Breast epithelium (tissue), 4 donors: ENCODE measurements at places on chromosomes 1 and 21. TPM values are rescaled to one million over a fixed set of nuclear protein-coding genes. Genes with fewer than 3 reads are reported as not detected.
A peak's percentile ranks its signal among the peaks of the same experiment; 100 is the strongest.

Gene OR2AK2
- total RNA-seq = not detected

Gene MOB3C
- 10.5 TPM for total RNA-seq

Gene SLC25A44
- 23.7 TPM for total RNA-seq

Gene RAP1GAP
- total RNA-seq = 7.2 TPM

Gene C8B
- not detected for total RNA-seq

Gene C1orf141
- not detected for total RNA-seq

Gene KRTAP19-3
- total RNA-seq = not detected

Gene CIART
- total RNA-seq = 7.4 TPM

Gene SLC45A1
- 3.6 TPM for total RNA-seq

- DNase-seq = no peak
- H3K27me3 ChIP-seq = no peaks in the 10 kb centered on the region
- H3K36me3 ChIP-seq = no peaks in the 10 kb centered on the region
- H3K4me3 ChIP-seq = no peak overlapping the region
- no peak overlapping the region for H3K27ac ChIP-seq
Observed at GRCh38 chr21:41010101-41010435, 157.9 kb upstream of the BACE2 start.

- H3K27ac ChIP-seq = no peak overlapping the region
- no peak for DNase-seq
- H3K4me1 ChIP-seq = no peaks in the 10 kb centered on the region
- H3K36me3 ChIP-seq = no peaks in the 10 kb centered on the region
Observed at GRCh38 chr1:63087966-63088365, 234.4 kb upstream of the FOXD3 start.

DNA sequence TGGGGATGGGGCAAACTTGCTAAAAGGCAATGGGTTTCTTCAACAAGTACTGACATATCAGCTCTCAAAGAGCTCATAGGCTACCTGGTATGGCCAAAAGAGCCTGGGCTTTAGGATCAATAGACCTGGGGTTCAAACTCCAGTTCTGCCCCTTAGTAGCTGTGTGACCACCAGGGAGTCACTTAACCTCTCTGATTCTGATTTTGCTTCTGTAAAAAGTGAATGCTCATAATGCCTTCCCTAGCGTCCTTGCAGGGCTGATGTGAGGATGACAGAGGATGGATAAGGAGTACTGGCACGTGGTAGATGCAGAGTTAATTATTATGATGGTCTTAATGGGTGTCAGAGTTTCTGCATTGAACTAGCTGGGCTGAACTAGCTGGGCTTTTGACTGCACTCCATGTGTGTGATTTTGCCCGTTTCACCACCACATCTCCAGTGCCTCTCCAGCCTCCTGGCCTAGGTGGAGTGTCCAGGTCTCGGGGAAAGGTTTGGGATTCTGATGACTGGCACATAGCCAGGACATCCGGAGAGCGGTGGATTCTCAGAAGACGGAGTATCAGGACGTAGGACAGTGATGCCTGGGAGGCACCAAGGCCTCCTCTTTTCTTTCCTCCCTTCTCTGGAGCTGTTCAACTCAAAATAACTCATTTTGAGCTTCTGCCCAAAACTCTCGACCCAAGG is 15.2 kb downstream of the DISP3 start:
- DNase-seq = no peak
- no peaks in the 10 kb centered on the region for H3K36me3 ChIP-seq
- H3K27ac ChIP-seq = no peak overlapping the region
- no peaks in the 10 kb centered on the region for H3K4me1 ChIP-seq

- peaks cover 7% of the 10 kb centered on the region for H3K27me3 ChIP-seq
- H3K4me3 ChIP-seq = no peak overlapping the region
- DNase-seq = no peak
- H3K36me3 ChIP-seq = no peaks in the 10 kb centered on the region
- H3K4me1 ChIP-seq = no peaks in the 10 kb centered on the region
Observed at GRCh38 chr1:34900775-34901502, 28.5 kb downstream of the DLGAP3 start.

DNA sequence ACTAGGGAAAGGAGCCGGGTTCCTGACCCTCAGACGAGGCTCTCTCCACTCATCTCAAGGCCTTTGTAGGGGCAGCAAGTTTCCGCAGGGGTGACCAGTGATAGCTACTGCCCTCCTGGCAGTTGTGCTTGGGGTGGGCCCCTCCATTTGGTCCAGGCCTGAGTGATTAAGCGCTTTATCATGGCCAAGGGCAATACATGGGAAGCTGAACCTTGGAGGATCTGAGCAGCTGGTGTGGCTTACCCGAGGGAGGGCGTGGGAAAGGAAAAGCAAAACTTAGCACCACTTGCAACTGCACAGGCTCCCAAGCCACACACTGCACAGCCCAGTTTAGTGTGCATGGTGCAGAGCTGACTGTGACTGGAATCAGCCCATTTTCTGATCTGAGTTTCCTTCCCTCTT is 47.8 kb downstream of the GADD45A start:
- H3K4me1 ChIP-seq = no peaks in the 10 kb centered on the region
- no peaks in the 10 kb centered on the region for H3K36me3 ChIP-seq
- no peak overlapping the region for H3K4me3 ChIP-seq

DNA sequence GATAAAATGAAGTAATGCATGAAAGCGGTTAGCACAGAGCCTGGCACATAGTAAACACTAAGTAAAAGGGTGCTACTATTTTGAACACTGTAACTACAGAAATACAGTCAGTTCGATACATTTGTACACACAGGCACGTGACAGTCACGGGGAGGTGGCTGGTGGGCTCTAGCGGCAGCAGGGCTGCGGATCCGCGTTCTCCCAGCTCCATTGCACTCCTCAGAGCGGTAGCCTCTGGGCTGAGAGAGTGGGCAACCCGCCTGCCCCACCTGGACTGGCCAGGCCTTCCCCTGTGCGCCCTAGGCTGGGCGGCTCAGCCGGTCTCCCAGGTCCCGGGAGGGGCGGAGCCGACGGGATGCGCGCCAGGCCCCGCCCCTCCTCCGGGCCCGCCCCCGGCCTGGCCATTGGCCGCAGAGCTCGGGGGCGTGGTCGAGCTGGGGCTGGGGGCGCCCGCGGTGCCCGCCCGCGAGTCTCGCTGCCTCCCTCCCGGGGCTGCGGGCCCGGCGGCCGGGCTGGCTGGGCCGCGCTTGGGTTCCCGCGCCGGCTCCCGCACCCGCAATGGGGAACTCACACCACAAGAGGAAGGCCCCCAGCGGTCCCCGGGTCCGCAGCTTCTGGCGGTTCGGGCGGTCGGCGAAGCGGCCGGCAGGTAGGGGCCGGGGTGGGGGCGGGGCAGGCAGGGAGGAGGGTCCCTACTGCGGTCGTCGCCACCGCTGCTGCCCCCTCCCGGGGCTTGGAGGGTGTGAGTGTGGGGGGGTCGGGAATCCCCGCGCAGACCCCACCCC is 51.2 kb upstream of the SYNC start:
- H3K27me3 ChIP-seq = no peaks in the 10 kb centered on the region
- H3K4me3 ChIP-seq = peak overlapping the region; percentile 54
- peak overlapping the region; percentile 93 for H3K27ac ChIP-seq

- H3K27me3 ChIP-seq = peaks cover 36% of the 10 kb centered on the region
- peak; percentile 40 for DNase-seq
- no peak overlapping the region for H3K4me3 ChIP-seq
Observed at GRCh38 chr1:3657096-3657475, 4.8 kb downstream of the TP73 start.

GRCh38 chr1:181804989-181805388 is 256.5 kb downstream of the ZNF648 start:
- no peaks in the 10 kb centered on the region for H3K27me3 ChIP-seq
- no peak overlapping the region for H3K4me3 ChIP-seq
- H3K36me3 ChIP-seq = no peaks in the 10 kb centered on the region
- no peak for DNase-seq

- no peak overlapping the region for H3K4me3 ChIP-seq
- no peaks in the 10 kb centered on the region for H3K27me3 ChIP-seq
- no peak for DNase-seq
- H3K27ac ChIP-seq = no peak overlapping the region
- H3K4me1 ChIP-seq = no peaks in the 10 kb centered on the region
- H3K36me3 ChIP-seq = no peaks in the 10 kb centered on the region
Observed at GRCh38 chr1:224684979-224685425, 68.9 kb downstream of the CNIH3 start.

GRCh38 chr1:185512442-185512841 is 195.4 kb upstream of the IVNS1ABP start:
- no peak overlapping the region for H3K4me3 ChIP-seq
- DNase-seq = no peak
- no peaks in the 10 kb centered on the region for H3K27me3 ChIP-seq
- H3K4me1 ChIP-seq = no peaks in the 10 kb centered on the region
